ENCODE measurements at places on chromosomes 16 and 17.

DNA sequence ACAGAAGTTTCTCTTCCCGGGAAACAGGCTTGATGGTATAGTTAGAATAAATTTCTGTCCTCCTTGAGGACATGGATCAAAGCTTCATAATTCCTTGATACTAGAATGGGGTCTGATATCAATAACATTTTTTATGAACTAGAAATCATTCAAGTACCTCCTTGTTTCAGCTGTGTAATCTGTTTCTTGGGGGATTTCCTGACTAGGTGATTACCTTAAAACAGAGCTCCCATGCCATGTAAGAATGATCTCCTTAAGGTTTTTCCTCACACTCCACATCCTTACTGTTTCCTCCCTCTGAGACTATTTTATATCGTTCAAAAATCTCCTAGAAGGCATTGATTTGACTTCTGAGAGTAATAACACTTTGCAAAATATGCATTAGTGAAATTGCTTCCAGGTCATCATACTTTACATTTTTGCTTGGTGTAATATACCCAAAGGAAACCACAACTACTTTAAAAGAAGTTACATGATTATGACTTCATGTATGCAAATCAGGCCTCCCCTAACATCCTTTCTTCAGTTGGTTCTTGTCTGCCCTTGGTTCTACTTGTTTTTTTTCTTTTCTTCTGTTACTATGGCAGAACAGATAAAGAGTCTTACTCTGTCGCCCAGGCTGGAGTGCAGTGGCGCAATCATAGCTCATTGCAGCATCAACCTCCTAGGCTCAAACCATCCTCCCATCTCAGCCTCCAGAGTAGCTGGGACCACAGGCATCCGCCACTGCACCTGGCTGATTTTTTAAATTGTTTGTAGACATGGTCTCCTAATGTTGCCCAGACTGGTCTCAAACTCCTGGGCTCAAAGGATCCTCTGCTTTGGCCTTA is 388.8 kb downstream of the ZFHX3 start:
- no peak for DNase-seq

- DNase-seq = no peak
These were observed 14.9 kb upstream of the B4GALNT2 start for GRCh38 chr17:49117587-49118230.

- DNase-seq = no peak
These were observed 908 bp downstream of the TMEM98 start for GRCh38 chr17:32928586-32929535.

GRCh38 chr16:13873835-13874438 is 46.0 kb upstream of the ERCC4 start:
- DNase-seq = no peak

DNA sequence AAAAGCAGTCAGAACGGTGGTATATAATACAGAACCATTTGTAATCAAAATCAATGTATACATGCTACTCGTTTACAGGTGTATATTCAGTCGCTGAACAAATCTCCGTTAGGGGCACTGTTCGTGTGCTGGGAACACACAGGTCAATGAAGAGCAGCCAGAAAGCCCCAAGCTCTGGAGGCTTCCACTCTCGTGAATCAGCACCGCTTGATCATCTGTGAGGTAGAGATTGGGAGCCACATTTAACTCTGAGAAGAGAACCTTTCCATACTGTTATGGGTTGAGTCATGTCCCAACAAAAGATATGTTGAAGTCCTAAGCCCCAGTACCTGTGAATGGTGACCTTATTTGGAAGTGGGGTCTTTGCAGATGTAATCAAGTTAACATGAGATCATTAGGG is 5.4 kb upstream of the CYTH1 start:
- no peak for DNase-seq

- DNase-seq = no peak
These were observed 127.7 kb downstream of the NTN1 start for GRCh38 chr17:9148905-9149525.

- DNase-seq = no peak
These were observed 33.9 kb downstream of the CYTH1 start for GRCh38 chr17:78748048-78748729.

- DNase-seq = no peak
These were observed 70.4 kb upstream of the CLEC18A start for GRCh38 chr16:69880640-69881133.

DNA sequence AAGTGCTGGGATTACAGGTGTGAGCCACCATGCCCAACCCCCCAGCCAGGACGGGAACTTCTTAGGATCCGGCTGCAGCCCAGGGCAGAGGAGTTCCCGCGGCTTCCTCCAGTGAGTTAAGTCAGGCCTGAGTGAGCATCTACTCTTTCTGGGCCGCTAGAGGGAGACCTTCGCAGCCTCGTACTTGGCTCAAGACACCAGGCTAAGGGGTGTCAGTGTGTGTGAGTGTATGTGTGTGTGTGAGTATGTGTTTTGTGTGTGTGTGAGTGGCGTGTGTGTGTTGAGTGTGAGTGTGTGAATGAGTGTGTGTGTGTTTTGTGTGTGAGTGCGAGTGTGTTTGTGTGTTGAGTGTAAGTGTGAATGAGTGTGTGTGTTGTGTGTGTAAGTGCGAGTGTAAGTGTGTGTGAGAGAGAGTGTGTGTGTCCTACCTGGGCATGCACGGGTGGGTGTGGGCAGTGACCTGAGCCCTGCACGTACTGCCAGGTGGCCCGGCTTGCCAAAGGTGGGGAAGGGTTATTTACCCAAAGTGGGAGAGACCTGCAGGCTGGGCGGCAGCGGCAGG is 58.5 kb downstream of the TMEM235 start:
- peak; percentile 55 for DNase-seq

DNA sequence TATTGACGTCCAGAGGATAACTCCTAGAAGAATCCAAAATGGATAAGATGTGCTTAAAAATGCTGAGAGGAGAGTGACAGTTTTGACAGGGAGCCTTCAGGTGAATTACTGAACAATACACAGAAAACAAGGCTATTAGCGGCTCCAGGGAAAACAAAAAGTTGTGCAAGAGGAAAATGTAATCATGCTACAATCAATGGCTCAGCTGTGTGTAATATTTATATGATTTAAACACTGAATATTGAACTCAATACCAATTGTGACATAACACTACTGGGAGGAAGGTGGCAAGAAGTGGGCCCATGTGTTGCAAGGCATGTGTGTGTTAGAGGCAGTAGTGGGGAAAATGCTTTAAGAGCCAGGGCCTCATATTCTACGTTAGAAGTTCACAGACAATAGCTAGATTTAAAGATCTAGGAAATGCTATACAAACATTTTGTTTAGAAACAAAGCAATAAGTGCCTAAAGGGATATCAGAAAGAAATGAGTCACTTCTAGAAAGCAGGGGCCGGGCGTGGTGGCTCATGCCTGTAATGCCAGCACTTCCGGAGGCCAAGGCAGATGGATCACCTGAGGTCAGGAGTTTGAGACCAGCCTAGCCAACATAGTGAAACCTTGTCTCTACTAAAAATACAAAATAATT is 253.2 kb upstream of the IRX5 start:
- no peak for DNase-seq

DNA sequence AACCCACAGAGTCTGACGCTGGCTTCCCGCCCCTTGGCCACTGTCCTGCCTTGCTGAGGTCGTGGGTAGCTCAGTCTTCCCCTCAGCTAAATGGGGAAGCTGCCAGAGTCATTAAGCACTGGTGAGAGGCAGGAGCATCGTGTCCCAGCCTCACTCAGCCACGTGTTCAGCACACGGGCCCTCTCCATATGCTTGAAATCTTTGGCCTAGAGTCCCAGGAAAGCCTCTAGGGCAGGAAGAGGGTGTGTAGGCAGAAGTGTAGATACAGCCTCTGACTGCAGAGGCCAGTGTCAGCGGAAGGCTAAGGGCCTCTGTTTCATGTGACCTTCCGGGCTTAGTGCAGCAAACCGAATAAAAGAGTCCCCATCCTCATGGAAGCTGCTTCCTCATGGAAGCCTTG is 4.1 kb downstream of the DHODH start:
- no peak for DNase-seq

Data from stimulated activated CD4-positive, alpha-beta T cell treated with anti-CD3 and anti-CD28 coated beads, Interleukin-1b, Interleukin-23, amount 100 ng/mL, for 1 hour (primary cell).